Glutamatergic neuron (in vitro differentiated cells): ENCODE measurements at places on chromosomes 5 and 9.

- peaks cover 7% of the 10 kb centered on the region for H3K4me1 ChIP-seq
- H3K27ac ChIP-seq, result no peak overlapping the region
- H3K36me3 ChIP-seq, result no peaks in the 10 kb centered on the region
- DNase-seq, result no peak
- H3K4me3 ChIP-seq, result no peak overlapping the region
These were observed 257.6 kb downstream of the NFIB start for GRCh38 chr9:14056316-14056861.

DNA sequence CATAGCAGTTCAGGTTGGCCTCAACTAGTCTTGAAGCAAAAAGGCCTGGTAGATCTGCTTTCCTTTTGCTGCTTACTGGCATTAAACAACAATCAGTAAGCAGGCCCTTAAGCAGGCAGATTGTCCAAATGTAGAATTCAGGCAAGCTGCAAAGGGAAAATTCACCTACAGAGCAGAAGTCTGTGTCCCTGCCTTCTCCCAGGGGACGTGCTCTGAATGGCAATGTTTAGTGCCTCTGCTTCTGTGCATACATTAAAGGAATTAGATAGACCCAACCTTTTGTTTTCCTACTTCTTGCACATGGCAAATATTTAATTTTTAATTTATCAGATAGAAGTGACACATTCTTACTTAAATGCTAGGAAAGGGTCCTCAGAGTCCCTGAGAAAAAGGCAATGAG is 328.8 kb upstream of the PIK3R1 start:
- H3K4me3 ChIP-seq, result peak overlapping the region; percentile 65
- peaks cover 4% of the 10 kb centered on the region for H3K27me3 ChIP-seq
- DNase-seq, result peak; percentile 59
- H3K27ac ChIP-seq, result peak overlapping the region; percentile 91
- peaks cover 6% of the 10 kb centered on the region for H3K36me3 ChIP-seq

DNA sequence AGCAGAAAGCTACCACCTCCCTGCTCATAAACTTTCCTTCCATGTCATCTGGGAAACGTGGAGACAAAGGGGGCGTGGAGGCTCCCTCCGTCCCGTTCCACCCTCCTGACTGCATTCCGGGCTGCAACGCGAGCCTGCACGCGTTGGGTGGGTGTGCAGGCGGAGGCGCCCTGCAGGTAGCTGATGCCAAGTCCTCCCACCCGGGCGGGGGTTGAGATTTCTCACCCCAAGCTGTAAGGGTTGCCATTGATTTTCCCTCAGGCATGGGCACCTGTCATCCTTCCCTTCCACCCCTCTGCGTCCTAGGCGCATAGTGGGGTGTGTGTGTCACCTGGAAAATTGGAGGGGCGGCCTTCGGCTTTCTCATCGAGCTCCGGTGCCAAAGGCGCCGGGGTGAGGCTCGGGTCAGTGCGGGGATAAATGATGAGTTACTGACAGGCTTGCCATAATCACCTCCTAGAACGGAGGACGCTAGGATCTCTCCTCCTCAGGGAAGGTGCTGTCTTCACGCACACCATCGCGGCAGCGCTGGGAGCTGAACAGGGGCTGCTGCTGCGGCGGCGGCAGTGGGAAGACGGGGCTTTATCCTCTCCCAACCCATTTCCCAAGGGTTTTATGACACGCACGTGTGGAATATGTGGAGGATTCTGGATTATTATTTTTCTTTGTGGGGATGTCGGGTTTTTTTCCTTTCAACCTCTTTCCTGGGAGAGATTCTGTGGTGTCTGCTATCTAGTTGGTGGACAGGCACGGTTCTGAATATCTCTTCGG is 973 bp downstream of the PLPPR1 start:
- H3K27ac ChIP-seq, result no peak overlapping the region
- peak; percentile 24 for DNase-seq
- peak overlapping the region; percentile 92 for H3K4me3 ChIP-seq
- peaks cover 12% of the 10 kb centered on the region for H3K27me3 ChIP-seq

GRCh38 chr5:160797020-160797419 is 55.0 kb downstream of the ATP10B start:
- H3K27me3 ChIP-seq, result no peaks in the 10 kb centered on the region
- no peak overlapping the region for H3K4me3 ChIP-seq
- H3K27ac ChIP-seq, result no peak overlapping the region
- H3K36me3 ChIP-seq, result no peaks in the 10 kb centered on the region
- DNase-seq, result no peak

GRCh38 chr5:2465383-2465782 is 286.1 kb downstream of the IRX2 start:
- no peak overlapping the region for H3K27ac ChIP-seq
- DNase-seq, result no peak
- no peaks in the 10 kb centered on the region for H3K4me1 ChIP-seq
- H3K36me3 ChIP-seq, result peaks cover under 1% of the 10 kb centered on the region
